ENCODE measurements at places on chromosomes 2 and 18. TPM values are rescaled to one million over a fixed set of nuclear protein-coding genes. Genes with fewer than 3 reads are reported as not detected.

Gene KIF3C
- 5.4 TPM for total RNA-seq

Gene DSG1
- total RNA-seq: not detected

Gene CFAP65
- 0.05 TPM for total RNA-seq

Gene VWA3B
- total RNA-seq: not detected

Gene SRD5A2
- total RNA-seq: 0.19 TPM

GRCh38 chr18:77405096-77405495 lies 155.4 kb downstream of the GALR1 start:
- DNase-seq: no peak

DNA sequence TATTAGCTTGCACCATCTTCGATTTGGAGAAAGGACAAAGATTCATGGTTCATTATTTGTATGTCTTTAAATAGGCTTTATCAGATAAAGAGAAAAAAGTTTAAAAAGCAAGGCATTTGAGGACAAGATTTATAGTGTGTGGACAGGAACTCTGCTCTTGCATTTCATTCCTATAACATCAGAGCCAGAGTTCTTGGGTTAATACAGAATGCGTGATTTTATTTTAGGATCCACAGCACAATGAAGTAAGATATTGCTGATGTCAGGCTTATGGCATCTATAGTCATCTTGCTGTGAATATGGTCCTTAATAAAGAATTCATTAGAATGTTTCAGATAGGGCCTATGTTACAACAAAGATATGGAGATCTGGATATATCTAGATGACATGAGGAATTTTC lies 19.7 kb downstream of the RASGRP3 start:
- peak; percentile 20 for DNase-seq

DNA sequence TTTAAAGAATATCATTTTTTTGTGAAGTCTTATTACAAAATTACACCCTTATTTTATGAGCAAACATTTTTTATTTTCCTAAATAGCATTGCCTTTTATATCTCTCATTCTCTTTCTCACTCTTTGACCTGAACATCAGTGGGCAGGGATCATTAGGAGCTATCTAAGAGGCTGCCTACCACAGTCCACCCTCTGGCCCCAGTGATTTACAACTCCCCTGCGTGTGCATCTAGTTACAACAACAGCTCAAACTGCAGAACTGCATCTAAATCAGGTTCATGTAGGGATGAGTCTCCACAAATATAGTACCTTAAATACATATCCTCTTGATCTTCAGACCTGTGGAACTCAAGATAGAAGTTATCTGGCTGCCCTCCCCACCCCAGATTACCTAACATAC lies 172.4 kb upstream of the CXCR4 start:
- DNase-seq: no peak

DNA sequence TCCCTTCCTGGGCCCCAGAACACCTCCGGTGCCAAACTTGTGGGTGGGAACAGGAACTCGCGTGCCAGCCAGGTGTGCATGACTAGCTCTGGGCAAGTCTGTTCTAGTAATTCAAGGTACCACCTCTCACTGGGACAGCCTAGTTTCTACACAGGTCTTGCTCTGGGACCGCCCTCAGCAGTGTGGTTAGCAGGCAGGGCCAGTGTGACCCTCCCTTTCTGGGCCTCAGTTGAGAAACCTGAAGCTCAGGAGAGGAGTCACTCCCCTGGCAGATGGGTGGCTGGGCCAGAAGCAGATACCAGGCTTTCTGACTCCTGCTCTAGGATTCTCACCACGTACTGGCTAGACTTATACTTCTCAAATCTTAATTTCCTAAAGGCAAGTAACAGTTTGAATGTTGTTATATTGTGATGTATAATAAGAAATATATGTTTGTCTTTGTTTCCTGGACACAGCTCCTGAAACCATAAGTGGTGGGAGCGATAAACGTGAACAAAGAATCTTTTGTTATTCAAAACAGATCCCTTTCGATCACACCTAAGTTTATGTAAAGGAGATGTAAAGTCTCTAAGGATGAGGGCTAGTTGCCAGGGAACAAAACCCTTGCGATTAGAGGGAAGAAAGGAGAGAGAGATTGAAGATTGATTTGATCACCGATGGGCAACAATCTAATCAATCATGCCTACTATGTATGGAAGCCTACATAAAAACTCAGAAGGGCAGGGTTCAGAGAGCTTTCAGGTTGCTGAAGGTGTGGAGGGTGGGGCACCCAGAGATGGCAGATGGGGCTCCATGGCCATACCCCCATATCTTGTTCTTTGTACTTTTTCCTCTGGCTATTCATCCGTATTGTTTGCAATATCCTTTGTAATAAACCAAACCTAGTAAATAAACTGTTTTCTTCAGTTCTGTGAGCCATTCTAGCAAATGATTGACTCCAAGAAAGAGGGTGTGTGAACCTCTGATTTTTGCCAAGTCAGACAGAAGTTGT lies 952 bp upstream of the UGT1A6 start:
- no peak for DNase-seq

- DNase-seq: no peak
Observed at GRCh38 chr2:14297906-14298305, 334.6 kb upstream of the LRATD1 start.
